Ovary (tissue), 10 donors: ENCODE measurements at places on chromosomes 2 and 18. TPM values are rescaled to one million over a fixed set of nuclear protein-coding genes. Genes with fewer than 3 reads are reported as not detected.

Gene CYP26B1
- total RNA-seq = 13.4 TPM

DNA sequence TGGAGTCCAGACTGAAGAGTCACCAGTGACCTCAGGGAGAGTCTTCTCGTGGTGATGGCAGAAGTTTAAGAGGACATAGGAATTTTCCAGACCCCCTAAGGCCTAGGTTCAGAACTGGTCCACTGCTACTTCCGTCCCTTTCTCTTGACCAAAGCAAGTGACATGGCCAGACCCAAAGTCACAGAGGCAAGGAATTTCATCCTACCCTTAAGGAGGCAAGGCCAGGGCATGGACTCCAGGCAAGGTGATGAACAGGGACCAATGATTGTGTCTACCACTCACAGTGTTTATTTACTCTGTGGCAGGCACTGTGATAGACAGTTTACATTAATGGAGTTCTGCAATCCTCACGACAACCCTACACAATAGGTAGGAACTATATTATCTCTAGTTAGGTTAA is 265.1 kb downstream of the GLI2 start:
- H3K36me3 ChIP-seq = no peaks in the 10 kb centered on the region
- no peaks in the 10 kb centered on the region for H3K27me3 ChIP-seq
- DNase-seq = no peak
- H3K27ac ChIP-seq = no peak overlapping the region

DNA sequence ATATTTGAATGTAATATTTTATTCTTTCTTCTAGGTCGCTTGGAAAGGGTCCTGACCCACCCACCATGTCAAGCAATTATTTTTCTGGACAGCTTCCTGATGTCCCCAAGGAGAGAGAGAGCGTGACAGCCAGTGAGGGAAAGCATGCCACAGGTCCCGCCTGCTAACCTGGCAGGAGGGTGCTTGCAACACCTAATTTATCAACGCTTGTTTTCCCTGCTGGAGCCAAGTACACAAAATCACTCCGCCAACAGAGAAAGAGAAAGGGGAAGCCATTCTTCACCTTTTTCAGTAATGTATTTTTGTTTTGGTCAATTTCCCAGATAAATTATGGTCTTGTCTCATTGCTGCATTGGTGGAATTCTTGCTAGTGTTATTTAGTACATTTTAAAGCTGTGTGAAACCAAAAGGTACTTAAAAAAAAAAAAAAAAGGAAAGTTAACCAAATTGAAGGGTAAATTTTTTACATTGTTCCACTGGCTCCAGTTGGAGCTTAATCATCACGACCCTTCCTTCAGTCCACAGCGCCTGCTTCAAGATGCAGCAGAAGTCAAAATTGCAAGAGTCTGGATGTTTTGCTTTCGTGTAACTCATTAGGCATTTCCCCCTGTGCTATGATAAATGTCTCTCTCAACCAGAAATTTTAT is 88.5 kb upstream of the COPS8 start:
- no peaks in the 10 kb centered on the region for H3K36me3 ChIP-seq
- H3K27ac ChIP-seq = no peak overlapping the region
- no peak overlapping the region for H3K4me3 ChIP-seq
- H3K27me3 ChIP-seq = no peaks in the 10 kb centered on the region
- DNase-seq = no peak

Gene STPG4
- not detected for total RNA-seq

Gene RAX
- not detected for total RNA-seq

DNA sequence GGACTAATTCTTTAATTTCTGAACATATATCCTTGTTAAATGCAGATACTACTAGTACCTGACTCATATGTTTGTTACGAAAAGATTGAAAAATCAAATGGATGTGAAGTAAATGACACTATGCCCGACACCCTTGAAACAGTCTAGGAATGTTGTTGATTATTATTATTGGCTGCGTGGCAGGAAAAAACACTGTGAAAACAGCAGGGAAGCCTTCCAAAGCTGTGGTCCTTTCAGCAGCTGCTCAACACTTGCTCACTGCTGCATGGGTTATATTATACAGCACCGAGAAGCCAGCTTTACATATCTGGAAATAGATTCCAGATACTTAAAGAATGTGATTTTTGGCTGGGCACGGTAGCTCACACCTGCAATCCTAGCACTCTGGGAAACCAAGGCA is 26.5 kb downstream of the CRYGD start:
- H3K36me3 ChIP-seq = no peaks in the 10 kb centered on the region
- H3K4me3 ChIP-seq = no peak overlapping the region
- H3K4me1 ChIP-seq = no peaks in the 10 kb centered on the region
- no peak overlapping the region for H3K27ac ChIP-seq

GRCh38 chr2:237134321-237135230 is 48.9 kb downstream of the COPS8 start:
- no peak overlapping the region for H3K4me3 ChIP-seq
- H3K27me3 ChIP-seq = no peaks in the 10 kb centered on the region

- H3K4me1 ChIP-seq = no peaks in the 10 kb centered on the region
- no peak for DNase-seq
- no peak overlapping the region for H3K4me3 ChIP-seq
- no peaks in the 10 kb centered on the region for H3K27me3 ChIP-seq
Measured at GRCh38 chr2:242046206-242046826, 176.8 kb downstream of the RTP5 start.

GRCh38 chr18:68448736-68449135 is 266.2 kb downstream of the TMX3 start:
- no peak overlapping the region for H3K27ac ChIP-seq
- no peaks in the 10 kb centered on the region for H3K4me1 ChIP-seq
- H3K27me3 ChIP-seq = no peaks in the 10 kb centered on the region

Gene ALK
- total RNA-seq = not detected

GRCh38 chr2:197558393-197558792 is 42.5 kb downstream of the MOB4 start:
- H3K27me3 ChIP-seq = no peaks in the 10 kb centered on the region
- DNase-seq = no peak
- no peaks in the 10 kb centered on the region for H3K4me1 ChIP-seq
- no peak overlapping the region for H3K27ac ChIP-seq
- H3K36me3 ChIP-seq = no peaks in the 10 kb centered on the region

GRCh38 chr2:71532327-71532726 is 79.0 kb downstream of the DYSF start:
- no peaks in the 10 kb centered on the region for H3K36me3 ChIP-seq
- DNase-seq = no peak
- no peak overlapping the region for H3K4me3 ChIP-seq

Gene ABCG5
- total RNA-seq = not detected

Gene POTEI
- total RNA-seq = not detected

DNA sequence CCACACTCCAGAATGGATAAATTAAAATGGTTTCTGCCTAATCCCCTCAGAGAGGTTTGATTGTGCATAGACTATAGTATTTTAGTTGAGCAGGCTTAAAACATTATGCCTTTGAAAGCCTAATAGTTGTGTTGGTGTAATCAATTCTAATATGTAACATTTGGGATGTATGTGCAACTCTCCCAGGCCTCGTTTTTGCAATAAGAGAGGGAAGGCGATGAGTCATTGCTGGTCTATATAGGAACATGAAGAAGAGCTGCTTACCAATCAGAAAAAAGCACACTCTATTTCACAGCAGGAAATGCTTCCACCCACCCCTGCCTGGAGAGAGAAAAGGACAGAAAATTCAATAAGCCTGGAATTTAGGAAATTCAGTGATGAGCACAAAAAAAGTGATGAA is 1424.0 kb upstream of the PIK3C3 start:
- H3K27me3 ChIP-seq = no peaks in the 10 kb centered on the region
- H3K4me3 ChIP-seq = no peak overlapping the region
- no peak for DNase-seq

Gene CPO
- total RNA-seq = not detected

Gene SIX3
- total RNA-seq = not detected

Gene MYO5B
- 1.5 TPM for total RNA-seq

Gene CDH2
- 2.9 TPM for total RNA-seq

GRCh38 chr18:45722899-45723298 is 1.1 kb upstream of the SLC14A1 start:
- H3K36me3 ChIP-seq = no peaks in the 10 kb centered on the region
- no peak overlapping the region for H3K4me3 ChIP-seq
